ENCODE measurements at places on chromosomes 6 and 20.

DNA sequence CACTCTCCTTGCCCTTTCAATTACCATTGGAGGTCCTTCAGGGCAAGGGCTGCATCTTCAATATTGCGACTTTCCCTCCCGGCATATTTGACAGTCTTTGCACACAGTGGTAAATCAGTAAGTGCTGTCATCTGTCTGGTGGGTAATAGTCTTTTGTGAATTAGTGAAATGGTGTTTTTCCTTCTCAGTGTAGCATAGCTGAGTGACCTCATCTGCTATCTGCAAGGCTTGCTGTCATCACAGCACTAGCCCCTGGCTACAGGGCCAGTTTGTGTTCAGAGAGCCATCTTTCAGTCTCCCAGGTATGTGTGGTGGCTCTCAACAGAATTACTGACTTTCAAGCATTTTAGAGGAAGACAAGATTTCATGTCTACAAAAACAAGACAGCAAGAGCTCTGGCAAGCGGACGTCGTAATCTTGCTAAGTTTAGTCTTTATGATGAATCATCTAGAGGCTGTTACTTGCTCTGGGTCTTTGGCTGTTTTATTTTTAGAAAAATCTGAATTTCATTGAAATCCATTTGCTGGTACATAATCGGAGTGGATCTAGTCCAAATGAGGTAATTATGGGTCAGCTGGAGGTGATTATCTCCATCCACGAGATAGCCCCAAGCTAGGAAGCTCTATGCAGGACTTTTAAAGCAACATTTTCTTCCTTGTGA, 528.9 kb downstream of the EPM2A start:
- DNase-seq, result peak; percentile 41

GRCh38 chr6:94272327-94272726, 853.0 kb upstream of the EPHA7 start:
- DNase-seq, result no peak

- DNase-seq, result no peak
These were observed 312.8 kb downstream of the RFPL4B start for GRCh38 chr6:112659912-112660311.

DNA sequence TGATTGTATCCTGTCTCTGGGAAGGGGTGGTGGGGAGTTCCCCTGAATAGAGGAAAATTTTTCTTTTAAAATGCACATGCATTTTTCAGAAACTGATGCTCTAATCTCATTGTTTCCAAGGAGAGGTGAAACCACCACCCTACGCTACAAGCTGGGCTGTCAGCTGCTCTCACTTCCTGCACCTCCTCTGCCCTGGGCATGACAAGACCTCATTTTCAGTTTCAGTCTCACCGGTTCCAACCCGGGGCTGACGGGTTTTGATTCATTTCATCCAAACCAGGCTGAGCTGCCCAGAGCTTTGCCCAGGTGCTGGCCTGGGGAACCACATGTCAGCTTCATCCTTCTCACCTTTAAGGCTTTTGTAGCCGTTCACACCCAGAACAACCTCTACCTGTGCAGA, 99.7 kb downstream of the EYA2 start:
- no peak for DNase-seq

- DNase-seq, result no peak
These were observed 41.9 kb upstream of the FERMT1 start for GRCh38 chr20:6164421-6165341.

DNA sequence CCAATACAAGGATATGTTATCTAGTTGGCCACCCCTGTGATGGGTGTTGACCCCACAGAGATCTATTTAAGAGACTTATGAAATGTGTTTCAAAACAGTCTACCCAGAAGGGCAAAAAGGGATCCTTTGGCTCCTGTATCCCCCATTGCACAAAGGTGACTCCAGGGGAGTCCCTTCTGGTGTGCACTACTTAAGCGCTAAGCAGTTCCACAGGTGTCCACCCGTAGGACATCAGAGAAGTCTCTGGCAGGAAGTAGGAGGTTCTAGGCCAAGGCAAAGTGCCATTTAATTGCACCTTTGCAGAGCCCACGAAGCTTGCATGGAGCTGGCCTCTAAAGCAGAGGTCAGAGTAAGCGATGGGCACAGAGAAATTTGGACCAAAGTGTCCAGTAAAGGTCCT, 147.7 kb downstream of the MRPL14 start:
- DNase-seq, result no peak

DNA sequence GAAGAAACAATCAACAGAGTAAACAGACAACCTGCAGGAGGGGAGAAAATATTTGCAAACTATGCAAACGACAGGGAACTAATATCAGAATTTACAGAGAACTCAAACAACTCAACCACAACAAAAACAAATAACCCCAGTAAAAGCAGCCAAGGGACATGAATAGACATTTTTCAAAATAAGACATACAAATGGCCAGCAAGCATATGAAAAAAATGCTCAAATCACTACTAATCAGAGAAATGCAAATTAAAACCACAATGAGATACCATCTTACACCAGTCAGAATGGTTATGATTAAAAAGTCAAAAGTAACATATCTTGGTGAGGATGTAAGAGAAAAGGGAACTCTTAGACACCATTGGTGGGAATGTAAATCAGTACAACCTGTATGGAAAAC, 215.0 kb downstream of the THBS2 start:
- no peak for DNase-seq

DNA sequence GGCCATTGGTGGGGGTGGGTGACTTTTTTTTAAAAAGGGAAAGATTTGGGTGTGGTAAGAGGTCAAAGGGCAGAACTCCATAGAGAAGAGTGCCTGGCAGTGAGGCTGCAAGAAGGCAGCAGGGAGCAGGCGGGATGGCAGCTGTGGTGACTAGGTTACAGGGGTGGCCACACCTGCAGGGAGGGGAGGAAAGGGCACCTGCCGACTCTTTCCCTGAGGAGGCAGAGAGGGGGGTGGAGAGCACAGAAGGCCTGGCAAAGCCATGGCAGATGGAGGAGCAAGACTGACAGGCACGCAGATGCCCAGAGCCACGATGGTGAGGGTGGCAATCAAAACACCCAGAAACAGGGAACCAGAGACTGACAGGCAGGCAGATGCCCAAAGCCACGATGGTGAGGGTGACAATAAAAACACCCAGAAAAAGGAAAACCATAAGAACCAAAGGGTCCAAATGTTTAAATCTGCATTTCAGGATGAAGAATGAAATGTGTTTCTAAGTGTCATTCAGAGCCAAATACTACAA, 19.3 kb downstream of the CST7 start:
- DNase-seq, result no peak

GRCh38 chr6:152669895-152670294, 27.8 kb upstream of the MYCT1 start:
- peak; percentile 46 for DNase-seq

DNA sequence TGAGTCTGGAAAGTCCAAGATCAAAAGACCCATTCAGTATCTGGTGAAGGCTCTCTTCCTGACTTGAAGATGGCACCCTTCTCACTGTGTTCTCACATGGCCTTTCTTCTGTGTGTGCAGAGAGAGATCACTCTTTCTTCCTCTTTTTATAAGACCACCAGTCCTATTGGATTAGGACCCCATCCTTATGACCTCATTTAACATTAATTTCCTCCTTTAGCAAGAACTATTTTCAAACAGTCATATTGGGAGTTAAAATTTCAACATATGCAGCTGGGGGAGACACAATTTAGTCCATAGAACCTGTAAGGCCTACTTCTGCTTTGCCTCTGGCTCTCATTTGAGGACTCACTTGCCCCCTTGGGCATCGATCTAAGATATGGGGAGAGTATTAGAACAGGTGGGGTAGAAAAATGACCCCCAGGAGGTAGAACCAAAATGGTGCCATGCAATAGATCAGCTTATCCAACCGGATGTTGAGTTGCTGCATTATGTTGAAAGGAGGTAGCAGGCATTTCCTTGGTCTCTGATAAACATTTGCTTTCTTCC, 78.4 kb upstream of the ATXN1 start:
- DNase-seq, result no peak

Measured in ELR (cell line).